Renal cortex interstitium (tissue), 15 donors: ENCODE measurements at places on chromosomes 16 and 17. TPM values are rescaled to one million over a fixed set of nuclear protein-coding genes. Genes with fewer than 3 reads are reported as not detected.

DNA sequence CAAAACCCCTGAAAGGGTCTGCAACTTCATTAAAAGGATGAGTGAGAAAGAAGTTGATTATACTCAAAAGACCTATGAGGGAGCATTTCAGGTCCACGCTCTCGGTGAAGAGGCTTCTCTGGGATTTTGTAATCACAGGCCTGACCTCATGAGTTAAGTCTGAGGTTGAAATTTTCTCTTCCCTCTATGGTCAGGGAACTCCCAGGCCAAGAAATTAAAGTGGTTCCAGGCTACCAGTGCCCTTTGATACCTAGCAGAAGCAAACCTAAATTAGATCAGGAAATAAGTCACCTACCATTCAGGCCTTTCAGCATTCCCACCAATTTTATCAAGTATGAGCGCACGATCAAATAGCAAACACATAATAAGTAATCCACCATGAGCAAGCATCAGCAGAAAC, 27.9 kb downstream of the MBTD1 start:
- DNase-seq = no peak

DNA sequence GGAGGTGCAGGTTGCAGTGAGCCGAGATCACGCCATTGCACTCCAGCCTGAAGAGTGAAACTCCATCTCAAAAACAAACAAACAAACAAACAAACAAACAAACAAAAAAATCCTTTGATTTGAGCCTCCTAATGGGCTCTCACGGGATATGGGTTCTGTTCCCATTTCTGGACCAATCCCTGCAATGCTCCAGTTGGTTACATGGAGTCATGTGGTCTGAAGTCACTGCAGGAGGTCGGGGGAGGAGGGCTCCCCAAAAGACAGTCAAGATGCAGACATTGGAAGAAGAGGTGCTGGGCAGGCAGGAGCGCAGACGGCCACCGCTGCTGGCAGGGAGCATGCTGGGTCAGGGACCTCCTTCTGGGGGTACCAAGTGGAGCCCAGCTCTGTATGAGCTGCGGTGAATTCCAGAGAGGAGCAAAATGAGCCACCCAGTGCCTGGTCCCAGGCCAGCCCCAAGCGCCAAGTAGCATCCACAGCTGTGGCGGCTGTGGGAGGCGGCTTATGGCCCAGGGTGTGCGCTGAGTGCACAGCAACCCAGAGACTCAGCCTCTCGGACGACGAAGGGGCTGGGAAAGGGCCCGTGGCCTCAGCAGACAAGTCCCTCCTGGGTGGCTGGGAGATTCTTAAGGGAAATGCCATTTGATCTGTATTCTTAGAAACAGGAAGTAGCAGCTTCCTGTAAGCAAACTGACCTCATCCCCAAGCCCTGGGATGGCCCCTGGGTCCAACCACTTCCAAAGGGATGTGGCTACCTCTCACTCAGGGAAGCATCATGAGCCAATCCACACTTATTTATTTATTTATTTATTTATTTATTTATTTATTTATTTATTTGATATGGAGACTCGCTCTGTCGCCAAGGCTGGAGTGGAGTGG, 19.6 kb upstream of the ATP2A3 start:
- no peak for DNase-seq

GRCh38 chr16:88455610-88456355, 2.7 kb downstream of the ZFPM1 start:
- no peak for DNase-seq

- DNase-seq = no peak
These were observed at the start of gene KRTAP1-5 for GRCh38 chr17:41026715-41027471. Gene KRTAP1-5, minus strand, starts transcription at chr17:41027208. Its CDS starts 53 bp downstream, at chr17:41027155.

Gene CCR7
- polyA plus RNA-seq = 0.33 TPM

DNA sequence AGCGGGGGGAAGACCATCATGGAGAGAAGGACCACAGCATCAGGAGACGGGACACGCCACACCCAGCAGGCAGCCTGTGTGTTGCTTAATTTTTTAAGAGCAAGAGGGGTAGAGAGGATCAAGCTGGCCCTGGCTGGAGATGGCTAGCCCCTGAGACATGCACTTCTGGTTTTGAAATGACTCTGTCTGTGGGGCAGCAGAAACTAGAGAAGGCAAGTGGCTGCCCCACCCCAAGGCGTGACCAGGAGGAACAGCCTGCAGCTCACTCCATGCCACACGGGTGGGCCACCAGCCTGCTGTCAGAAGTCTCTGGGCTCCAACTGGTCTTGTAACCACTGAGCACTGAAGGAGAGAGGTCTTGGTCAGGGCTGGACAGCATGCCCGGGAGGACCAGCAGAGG, 75.5 kb downstream of the SOCS1 start:
- DNase-seq = no peak

DNA sequence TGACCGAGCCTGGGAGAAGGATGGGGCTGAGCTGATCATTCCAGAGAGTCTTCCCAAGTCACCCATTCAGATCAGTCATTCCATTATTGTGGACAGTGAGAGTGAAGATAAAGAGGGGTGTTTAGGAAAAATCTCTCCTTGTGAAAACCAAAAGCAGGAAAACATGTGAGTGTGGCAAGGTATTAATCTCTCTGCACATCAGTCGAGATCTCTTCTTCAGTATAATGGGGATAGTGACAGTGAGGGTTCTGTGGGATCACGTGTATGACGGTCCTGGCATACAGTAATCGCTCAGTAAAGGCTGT, 35.4 kb downstream of the CHD9 start:
- DNase-seq = no peak

DNA sequence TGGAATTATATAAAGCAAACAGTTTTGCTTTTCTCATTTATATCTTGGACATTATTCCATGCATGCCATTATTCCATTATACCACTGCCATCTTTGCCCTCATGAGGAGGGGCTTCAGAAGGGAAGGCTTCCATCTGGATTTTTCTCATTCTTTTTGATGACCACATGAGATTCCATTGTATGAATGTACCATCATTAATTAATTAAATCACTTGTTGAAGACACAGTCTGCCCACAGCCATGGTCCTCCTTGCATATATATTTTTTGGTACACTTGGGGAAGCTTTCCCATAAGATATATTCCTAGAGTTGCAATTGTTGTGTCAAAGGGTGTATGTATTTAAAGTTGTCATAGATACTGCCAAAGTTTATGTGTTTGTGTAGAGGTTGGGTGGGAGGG, 7.1 kb downstream of the ARL4D start:
- no peak for DNase-seq

- DNase-seq = no peak
These were observed 334.5 kb downstream of the SEC14L1 start for GRCh38 chr17:77475016-77475976.

Gene PHKB
- 88.5 TPM for polyA plus RNA-seq

GRCh38 chr17:33464669-33465280, 171.7 kb upstream of the ASIC2 start:
- peak; percentile 80 for DNase-seq

- DNase-seq = no peak
These were observed 26.3 kb downstream of the VPS53 start for GRCh38 chr17:688100-688989.

DNA sequence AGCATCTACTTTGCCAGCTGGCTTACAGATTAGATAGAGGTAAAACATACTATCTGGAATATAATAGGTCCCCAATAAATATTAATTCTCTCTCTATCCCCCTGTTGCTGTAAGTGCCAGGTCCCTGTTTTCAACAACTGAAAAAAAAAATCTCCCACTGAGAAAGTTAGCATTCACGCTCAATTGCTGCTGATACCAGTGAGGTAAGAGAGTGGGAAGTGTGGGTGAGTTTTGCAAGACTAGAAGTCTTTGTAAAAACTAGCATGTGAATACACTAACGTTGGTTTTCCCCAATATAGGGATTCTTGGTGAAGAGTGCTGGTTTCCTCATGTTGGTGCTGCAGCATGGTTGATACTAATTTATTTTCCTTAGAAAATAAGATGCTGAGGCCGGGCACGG, 11.7 kb upstream of the TAOK1 start:
- no peak for DNase-seq

DNA sequence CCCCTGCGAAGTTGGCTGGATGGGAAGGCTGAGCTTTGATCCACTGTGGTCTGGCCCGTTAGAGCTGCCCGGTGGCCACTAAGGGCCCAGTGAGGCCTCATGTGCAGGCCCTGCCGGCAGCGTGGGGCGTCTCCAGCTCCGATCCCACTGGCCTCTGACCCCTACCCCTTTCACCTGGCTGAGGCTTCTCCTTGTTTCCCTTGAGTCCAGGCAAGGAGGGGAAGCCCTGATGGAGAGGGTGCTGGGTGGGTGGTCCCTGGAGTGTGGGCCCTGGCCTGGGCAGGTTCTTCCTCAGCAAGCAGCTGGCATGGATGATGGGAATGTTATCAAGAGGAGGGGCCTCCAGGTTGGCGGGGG, 356.8 kb downstream of the SEC14L1 start:
- DNase-seq = no peak

GRCh38 chr16:58500430-58501241, 693 bp downstream of the NDRG4 start:
- no peak for DNase-seq

- DNase-seq = no peak
These were observed 3.5 kb upstream of the C17orf107 start for GRCh38 chr17:4895657-4896331.

Gene IKZF3
- polyA plus RNA-seq = 0.11 TPM

Gene CHST5
- 0.94 TPM for polyA plus RNA-seq

Gene KRTAP9-2
- not detected for polyA plus RNA-seq

Gene PIK3R5
- 1.3 TPM for polyA plus RNA-seq

- DNase-seq = peak; percentile 78
These were observed 24.2 kb downstream of the MYO18A start for GRCh38 chr17:29155966-29156338.

GRCh38 chr17:3503285-3503684, 27.5 kb downstream of the ASPA start:
- DNase-seq = no peak

Gene SHPK
- polyA plus RNA-seq = 16.5 TPM

Gene GPRC5C
- polyA plus RNA-seq = 86.9 TPM

DNA sequence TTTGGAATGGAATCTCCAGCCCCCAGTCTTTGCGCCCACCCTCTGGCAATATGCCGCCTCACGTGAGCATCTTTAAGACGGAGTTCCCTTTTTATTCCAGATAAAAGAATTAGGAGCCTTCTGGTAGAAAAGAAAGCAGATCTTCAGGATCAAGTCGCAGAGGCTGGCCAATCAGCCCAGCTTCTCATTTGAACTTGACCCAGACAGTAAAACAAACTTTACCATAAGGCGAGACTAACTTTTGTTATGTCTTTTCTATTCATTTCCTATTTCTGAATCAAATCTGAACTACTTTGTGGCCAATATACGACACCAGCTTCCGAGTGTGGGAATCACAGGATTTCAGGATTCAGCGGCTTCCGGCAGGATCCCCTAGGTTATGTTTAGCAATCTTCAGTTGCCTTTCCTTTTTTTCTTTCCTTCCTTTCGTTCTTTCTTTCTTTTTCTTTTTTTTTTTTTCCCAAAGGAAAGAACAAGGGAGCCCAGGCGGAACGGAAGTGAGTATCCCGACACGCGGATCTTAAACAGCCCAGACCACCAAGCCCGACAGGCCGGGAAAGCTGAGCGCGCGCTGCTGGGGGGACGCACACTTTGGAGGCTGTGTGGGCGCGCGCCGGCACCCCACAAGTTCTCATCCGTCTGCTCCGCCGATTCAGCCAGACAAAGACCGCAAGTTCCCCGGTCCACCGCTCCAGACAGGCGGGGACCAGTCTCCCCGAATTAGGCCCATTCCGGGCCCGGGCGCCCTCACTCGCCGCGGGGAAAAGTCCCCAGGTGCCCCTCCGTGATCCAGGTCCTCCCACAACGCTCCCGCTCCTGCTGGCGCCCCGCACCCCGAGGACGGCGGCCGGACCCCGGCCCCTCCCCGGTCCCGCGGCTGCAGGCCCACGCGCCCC, 633 bp downstream of the TBC1D16 start:
- DNase-seq = no peak

Gene MYL11
- 4.5 TPM for polyA plus RNA-seq

Gene DHRS13
- polyA plus RNA-seq = 17.9 TPM

Gene CCL13
- 0.30 TPM for polyA plus RNA-seq

Gene CDH15
- polyA plus RNA-seq = 1.5 TPM

- DNase-seq = no peak
These were observed 684.0 kb downstream of the CDH11 start for GRCh38 chr16:64437706-64438324.

Gene TMEM235
- polyA plus RNA-seq = not detected

Gene KRT13
- 0.33 TPM for polyA plus RNA-seq

DNA sequence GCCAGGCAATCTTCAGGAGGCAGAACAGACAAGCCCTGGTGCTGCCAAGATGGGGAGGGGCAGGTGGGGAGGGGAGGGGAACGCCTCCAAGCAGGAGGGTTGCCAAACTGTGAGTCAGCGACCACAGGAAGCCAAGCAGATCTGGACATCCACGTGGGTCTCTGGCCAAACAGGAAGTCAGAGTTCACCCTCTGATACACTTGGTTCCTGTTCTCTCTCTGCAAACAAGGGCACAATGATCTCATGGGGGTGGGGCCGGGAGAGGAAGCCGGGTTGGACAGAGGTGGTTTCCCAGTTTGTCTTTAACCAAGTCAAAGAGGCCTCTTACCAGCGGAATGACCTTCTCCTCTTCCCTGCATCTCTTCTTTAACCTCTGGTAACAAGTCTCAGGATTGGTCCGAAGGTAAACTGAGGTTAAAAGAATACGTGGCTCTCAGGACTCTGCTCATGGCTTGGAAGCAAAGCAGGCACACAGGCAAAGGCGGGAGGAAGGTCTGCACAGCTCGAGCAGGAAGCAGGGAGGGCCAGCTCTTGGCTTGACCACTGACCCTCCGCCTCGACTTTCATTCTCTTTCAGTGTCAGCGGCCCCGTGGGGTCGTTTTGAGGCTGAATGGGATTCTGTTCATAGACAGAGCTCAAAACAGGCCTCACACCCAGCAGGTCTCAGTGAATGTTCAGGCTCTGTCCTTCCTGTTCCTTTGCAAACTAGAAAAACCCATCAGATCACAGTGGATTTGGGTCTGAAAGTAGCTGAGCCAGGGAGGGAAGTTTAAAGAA, 32.9 kb downstream of the TK2 start:
- peak; percentile 61 for DNase-seq

DNA sequence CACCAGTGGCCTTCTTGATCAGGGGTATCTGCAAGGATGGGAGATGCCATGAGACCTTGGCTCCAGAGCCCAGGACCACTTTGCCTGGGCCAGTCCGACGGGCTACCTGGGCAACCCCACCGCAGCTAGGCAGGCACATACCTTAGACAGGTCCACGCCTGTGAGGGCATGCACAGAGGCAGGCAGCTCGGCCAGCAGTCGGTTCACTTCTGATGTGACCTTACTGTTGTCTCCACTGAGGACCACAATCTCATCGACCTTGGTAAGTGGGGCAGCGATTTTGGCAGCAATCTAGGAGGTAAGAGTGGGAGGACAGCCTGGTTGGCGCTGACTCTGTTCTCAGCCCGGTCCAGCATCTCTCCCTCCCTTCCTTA, 17.0 kb downstream of the FLOT2 start:
- DNase-seq = no peak

GRCh38 chr16:89052191-89052889, 41.3 kb upstream of the ACSF3 start:
- no peak for DNase-seq

Gene UTP18
- 47.4 TPM for polyA plus RNA-seq

GRCh38 chr16:50566014-50566962, 18.1 kb downstream of the NKD1 start:
- DNase-seq = no peak

Gene MYH1
- polyA plus RNA-seq = not detected
